ENCODE measurements at places on chromosomes 5 and 9. TPM values are rescaled to one million over a fixed set of nuclear protein-coding genes. Genes with fewer than 3 reads are reported as not detected.

RNF183 gene
- not detected for total RNA-seq

PPP3R2 gene
- not detected for total RNA-seq

SLC46A2 gene
- not detected for total RNA-seq

FOXD4L4 gene
- total RNA-seq, result 0.09 TPM

ZCCHC9 gene
- 26.5 TPM for total RNA-seq

SPINK7 gene
- not detected for total RNA-seq

ANXA6 gene
- total RNA-seq, result 194 TPM

CARD9 gene
- total RNA-seq, result 1.1 TPM

PCDHGA7 gene
- total RNA-seq, result 8.4 TPM

IL3 gene
- total RNA-seq, result not detected

COL5A1 gene
- 171 TPM for total RNA-seq

NMUR2 gene
- total RNA-seq, result not detected

DIPK1B gene
- 0.98 TPM for total RNA-seq

PCDHB5 gene
- 0.45 TPM for total RNA-seq

THBS4 gene
- total RNA-seq, result 1.5 TPM

PRSS3 gene
- 5.7 TPM for total RNA-seq

ZFP37 gene
- total RNA-seq, result 3.6 TPM

SHISAL2B gene
- not detected for total RNA-seq

C5orf63 gene
- total RNA-seq, result 4.0 TPM

NR5A1 gene
- total RNA-seq, result not detected

MAT2B gene
- 74.7 TPM for total RNA-seq

HTR1A gene
- total RNA-seq, result not detected

APBA1 gene
- total RNA-seq, result 12.4 TPM

ALDH1A1 gene
- 8.8 TPM for total RNA-seq

FRMPD1 gene
- total RNA-seq, result not detected

CCDC152 gene
- total RNA-seq, result 3.4 TPM

CATSPER3 gene
- total RNA-seq, result 0.09 TPM

RAD17 gene
- 26.1 TPM for total RNA-seq

SLC6A19 gene
- total RNA-seq, result not detected

MARCOL gene
- total RNA-seq, result not detected

TMEM252 gene
- total RNA-seq, result not detected

KIAA1958 gene
- 2.9 TPM for total RNA-seq

TPPP gene
- not detected for total RNA-seq

ITK gene
- not detected for total RNA-seq

PSAT1 gene
- total RNA-seq, result 308 TPM

GEMIN5 gene
- total RNA-seq, result 28.1 TPM

EEIG1 gene
- 32.4 TPM for total RNA-seq

SLC38A9 gene
- 35.6 TPM for total RNA-seq

POLR1E gene
- total RNA-seq, result 29.1 TPM

GPR150 gene
- total RNA-seq, result 0.27 TPM

RETREG1 gene
- total RNA-seq, result 0.99 TPM

PAEP gene
- total RNA-seq, result not detected

NEUROG1 gene
- not detected for total RNA-seq

TLX3 gene
- not detected for total RNA-seq

GAPT gene
- total RNA-seq, result not detected

PCDHGA12 gene
- total RNA-seq, result 39.7 TPM

ESM1 gene
- 1.1 TPM for total RNA-seq

CCDC171 gene
- 13.3 TPM for total RNA-seq

KCNMB1 gene
- total RNA-seq, result not detected

SLC2A6 gene
- total RNA-seq, result 7.3 TPM

SCGB3A2 gene
- total RNA-seq, result not detected

PRRT1B gene
- total RNA-seq, result not detected

SPINK6 gene
- not detected for total RNA-seq

PSD2 gene
- 0.08 TPM for total RNA-seq

KIF4B gene
- not detected for total RNA-seq

PTPDC1 gene
- 10.8 TPM for total RNA-seq

MYMK gene
- not detected for total RNA-seq

CAMK2A gene
- 0.09 TPM for total RNA-seq

TEX48 gene
- not detected for total RNA-seq
